ENCODE measurements at places on chromosomes 6 and 20.
A peak's percentile ranks its signal among the peaks of the same experiment; 100 is the strongest.

GRCh38 chr6:118316796-118317384, 231.2 kb upstream of the PLN start:
- no peak for DNase-seq

DNA sequence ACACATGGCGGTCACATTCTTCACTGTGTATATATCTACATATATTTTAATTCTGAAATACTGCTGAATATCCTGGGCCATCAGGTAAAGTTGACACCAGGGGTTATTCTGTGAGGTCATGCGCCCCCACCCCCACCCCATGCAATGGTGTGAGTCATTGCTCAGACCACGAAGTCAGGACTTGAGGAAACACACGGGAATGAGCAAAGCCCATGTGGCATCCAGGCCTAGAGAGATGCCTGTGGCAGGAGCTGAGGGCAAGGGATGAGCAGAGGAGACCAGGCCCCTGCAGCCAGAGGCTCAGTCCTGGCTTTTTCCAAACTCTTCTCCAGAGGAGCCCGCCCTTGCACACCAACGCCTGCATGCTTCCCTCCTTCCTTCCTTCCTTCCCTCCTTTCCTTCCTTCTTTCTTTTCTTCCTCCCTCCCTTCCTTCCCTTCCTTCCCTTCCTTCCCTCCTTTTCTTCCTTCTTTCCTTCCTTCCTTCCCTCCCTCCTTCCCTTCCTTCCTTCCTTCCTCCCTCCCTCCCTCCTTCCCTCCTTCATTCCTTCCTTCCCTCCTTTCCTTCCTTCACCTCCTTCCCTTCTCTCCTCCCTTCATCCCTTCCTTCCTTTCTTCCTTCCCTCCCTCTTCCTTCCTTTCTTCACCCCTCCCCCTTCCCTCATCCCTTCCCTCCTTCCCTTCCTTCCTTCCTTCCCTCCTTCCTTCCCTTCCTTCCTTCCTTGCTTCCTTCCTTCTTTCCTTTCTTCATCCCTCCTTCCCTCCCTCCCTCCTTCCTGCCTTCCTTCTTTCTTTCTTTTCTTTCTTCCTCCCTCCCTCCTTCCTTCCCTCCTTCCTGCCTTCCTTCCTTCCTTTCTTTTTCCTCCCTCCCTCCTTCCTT, 72.0 kb upstream of the INSM1 start:
- no peak for DNase-seq

DNA sequence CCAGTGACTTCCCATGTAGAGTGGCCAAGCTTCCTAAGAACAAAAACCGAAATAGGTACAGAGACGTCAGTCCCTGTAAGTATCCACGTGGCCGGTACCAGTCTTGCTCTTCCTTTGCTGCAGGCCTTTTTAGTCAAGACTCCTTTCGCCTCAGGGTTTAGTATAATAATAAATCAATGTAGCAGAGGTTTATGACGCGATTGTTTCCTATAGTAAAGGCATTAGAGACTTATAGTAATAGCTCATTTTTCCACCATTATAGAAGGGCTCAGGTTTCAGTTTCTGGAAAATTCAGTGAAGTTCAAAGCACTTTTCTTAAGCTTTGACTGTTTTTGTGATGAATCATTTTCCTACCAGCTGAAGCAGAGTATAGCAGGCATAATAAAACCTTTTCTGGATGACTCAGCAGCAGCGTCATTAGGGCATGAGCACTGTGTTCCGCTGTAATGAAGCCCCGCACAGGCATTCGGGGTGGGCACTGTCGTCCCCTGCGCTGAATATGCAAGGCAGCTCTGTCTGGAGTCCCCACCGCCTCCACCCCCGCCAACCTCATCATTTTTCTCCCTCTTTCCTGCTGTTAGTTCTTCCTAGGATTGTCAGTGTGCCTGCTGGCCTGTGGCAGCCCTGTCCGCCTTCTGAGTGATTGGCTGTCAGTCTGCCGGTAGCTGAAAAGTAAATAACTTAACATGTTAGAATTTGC, 51.3 kb downstream of the PTPN1 start:
- peak; percentile 26 for DNase-seq

DNA sequence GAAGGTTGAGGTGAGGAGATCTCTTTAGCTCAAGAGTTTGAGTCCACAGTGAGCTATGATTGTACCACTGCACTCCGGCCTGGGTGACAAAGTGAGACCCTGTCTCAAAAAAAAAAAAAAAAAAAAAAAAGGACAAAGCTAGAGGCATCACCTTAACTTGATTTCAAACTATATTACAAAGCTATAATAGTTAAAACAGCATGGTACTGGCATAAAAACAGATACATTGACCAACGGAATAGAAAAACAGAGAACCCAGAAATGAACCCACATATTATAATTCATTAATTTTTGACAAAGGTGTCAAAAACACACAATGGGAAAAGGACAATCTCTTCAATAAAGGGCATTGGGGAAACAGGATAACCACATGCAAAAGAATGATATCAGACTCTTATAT, 50.8 kb upstream of the MBOAT1 start:
- no peak for DNase-seq

- DNase-seq = no peak
These were observed 1166.0 kb upstream of the GJE1 start for GRCh38 chr6:140966676-140967075.

DNA sequence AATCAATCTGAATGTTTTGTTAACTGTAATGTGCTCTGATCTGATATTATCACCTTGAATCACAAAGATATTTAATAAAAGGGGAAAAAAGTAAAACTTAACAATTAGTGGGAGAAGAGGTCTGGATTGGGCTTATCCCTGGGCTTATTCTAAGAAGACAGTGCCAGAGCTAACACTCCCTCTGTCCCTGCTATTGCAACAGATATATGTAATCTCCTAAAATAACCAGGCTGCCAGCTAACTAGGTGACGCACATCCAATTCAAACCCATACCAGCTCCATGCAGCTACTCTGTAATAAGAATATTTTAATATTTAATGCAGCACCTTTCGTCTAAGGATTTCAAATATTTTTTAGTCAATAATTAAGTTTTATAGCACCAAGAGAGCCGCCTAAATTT, 330.1 kb upstream of the MARCKS start:
- DNase-seq = no peak

- no peak for DNase-seq
These were observed 1.1 kb downstream of the DEF6 start for GRCh38 chr6:35298625-35299140.

DNA sequence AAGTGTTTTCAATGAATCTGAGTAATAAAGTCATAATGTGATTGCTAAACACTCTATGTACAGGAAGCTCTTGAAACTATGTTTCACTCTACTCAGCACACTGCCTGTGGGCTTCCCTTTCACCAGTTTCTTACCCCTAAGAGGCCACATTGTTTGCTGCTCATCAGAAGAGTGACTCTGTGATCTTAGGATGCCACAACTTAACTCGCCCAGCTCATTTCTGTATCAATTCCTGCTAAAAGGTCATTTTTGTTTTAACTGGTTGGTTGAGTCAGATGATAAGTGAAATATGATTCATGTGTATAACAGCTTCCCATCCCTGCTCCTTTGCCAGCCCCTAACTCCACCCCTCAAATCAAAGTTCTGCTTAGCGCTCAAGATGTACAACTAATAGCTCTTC, 9.8 kb upstream of the NDUFAF4 start:
- DNase-seq = no peak

DNA sequence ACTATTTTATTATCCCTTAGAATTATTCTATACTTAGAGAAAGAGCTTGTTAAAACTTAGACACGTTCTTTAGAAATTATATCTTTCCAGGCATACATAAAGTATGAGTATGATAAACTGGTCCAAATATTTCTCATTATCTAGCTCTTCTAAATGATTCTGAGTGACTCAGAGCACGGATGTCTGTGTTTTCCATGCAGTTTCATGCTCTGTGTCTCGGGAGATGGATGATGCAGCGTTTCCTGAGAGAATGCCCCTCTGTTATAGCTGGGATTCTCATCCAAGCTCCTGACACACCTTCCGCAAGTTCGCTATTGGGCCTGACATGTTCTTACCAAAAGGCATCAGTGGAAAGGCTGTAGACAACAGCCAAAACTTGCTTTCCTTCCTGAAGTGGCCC, 19.3 kb downstream of the SIRT5 start:
- no peak for DNase-seq

DNA sequence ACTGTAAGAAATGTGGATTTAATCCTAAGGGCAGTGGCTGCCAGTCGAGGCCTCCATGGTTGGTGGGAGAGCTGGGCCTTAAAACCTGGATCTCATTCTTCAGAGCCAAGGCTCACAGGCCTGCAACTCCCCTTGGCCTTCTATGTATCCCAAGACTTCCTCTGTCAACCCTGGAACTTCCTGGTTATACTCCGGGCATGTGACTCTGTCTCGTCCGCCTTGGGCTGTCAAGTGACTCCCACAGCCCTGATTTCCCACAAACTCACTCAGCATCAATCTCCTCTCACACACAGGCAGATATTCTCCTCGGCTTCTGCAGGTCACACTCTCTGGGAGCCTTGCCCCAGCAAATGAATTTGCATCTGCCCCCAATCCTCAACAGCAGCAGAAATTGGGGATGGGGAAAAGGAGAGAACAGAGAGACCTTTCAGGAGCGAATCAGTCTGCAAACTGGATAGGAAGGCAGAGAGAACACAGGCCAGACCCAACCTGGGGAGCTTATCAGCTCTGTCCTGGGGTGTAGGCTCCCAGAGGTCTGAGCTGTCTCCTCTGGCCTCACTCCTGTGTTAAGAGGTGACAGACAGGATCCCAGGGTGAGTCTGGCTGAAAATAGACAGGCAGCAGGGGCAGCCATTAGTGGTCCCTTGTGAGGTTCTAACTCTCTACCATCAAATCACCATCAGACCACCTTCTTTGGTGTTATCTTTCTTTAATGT, 30.4 kb upstream of the PREX1 start:
- DNase-seq = no peak

- DNase-seq = no peak
These were observed 12.8 kb downstream of the PI16 start for GRCh38 chr6:36967301-36967700.

- no peak for DNase-seq
These were observed 59.4 kb upstream of the GNRH2 start for GRCh38 chr20:2984028-2984501.

DNA sequence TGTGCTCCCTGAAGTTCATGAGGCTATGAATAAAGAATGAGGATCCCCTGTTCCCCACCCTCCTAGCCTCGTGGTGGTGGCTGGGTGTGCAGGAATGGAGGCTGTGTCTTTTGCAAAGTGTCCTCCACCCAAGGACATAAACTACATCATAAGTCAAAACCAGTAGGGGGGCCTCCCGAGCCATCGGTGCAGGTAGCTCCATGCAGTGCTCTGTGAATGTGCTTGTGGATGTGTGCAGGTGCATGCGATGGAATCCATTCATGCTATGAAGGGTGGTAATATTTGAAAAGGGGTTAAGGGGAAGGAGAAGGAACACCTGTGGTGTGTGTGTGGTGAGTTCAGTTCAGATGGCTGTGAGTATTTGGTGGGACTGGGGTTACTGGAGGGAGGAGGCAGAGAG, 197.3 kb downstream of the NRN1 start:
- DNase-seq = no peak

- DNase-seq = no peak
These were observed 257.7 kb upstream of the OPRM1 start for GRCh38 chr6:153781306-153781705.

DNA sequence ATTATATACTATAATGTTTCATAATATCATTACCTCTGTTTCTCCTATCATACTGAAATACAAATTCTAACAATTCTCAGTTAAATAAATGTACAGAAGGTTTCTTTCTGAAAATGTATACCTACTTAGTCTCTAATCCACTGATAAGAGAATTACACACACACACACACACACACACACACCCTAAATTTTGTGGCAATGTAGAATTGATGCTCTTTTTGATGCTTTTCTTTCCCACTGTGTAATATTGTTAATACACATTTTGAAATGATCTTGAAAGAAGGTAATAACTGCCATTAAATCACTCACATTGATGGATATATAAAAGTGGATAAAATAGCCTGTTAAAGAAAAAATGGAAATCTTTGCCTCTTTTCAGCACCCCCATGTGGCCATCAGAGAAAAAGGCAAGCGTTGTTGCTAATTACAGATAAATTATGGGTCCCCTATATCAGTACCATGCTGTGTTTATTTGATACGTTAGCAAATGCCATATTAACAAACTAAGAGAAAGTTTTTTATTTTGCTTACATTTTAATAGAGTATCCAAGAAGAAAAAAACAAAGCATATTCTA, 76.6 kb upstream of the VGLL2 start:
- no peak for DNase-seq

- DNase-seq = no peak
These were observed 28.3 kb upstream of the OCSTAMP start for GRCh38 chr20:46578745-46579144.

DNA sequence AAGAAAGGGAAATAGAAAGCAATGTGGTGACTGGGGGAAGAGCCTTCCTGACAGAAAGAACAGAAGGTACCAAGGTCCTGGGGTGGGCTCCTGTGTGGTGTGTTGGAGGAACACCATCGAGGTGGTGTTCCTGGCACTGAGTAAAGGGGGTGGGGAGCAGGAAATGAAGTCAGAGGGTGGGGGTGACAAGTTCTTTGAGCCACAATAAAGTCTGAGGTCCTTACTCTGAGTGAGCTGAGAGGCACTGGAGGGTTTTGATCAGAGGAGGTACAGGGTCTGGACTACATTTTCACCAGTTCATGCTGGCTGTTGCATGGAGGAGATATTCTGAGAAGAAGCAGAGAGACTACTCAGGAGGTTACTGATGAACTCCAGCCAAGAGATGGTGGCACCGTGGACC, 198.2 kb downstream of the GMPR start:
- DNase-seq = no peak

GRCh38 chr20:46221256-46221833, 87.0 kb downstream of the CDH22 start:
- DNase-seq = no peak

GRCh38 chr6:133753756-133754155, 135.2 kb upstream of the TCF21 start:
- no peak for DNase-seq

- no peak for DNase-seq
These were observed 23.3 kb downstream of the C20orf173 start for GRCh38 chr20:35506179-35506578.
